ENCODE measurements at places on chromosomes 3 and 15.

GRCh38 chr15:65981837-65982626 is 112.7 kb downstream of the RAB11A start:
- DNase-seq = no peak

DNA sequence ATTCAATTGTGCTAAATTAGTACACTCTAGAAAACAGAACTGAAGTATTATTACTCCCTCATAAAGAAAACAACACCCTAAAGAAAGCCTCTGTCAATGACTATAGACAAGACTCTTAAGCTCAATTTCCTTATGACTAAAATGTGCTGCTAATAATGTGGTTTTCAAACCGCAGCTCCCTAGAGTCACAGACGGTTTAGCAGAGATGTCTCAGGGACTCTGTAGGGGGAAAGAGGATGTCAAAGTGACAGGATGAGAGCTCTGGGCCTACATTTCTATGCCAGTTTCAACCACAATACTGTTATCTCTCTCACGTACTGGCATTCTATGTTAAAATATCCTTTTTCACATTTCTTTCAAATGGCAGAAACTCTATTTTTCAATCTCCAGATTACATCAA is 37.6 kb upstream of the WDR49 start:
- no peak for DNase-seq

GRCh38 chr3:108227131-108227530 is 4.9 kb upstream of the IFT57 start:
- no peak for DNase-seq

- no peak for DNase-seq
Measured at GRCh38 chr3:157388976-157389375, 47.7 kb upstream of the PTX3 start.

- no peak for DNase-seq
Measured at GRCh38 chr3:107414325-107414964, 37.2 kb downstream of the CCDC54 start.

DNA sequence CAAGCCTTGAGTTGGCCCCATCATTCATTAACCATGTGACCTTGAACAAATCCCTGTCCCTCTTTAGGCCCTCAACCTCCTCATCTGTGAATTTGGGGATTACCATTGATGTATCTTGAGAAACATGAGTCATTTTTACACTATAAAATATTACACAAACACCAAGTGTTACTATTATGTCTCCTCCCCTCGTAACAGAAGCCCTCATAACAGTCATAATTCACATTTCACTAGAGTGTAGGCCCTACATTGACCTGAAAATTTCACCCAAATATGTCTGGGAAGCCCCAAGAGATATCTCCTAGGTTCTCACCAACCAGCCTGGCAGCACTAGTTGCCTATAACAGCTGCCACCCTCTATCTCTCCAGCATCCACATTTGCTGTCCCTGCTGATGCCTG is 15.8 kb upstream of the SLC6A1 start:
- DNase-seq = no peak

- peak; percentile 56 for DNase-seq
Measured at GRCh38 chr3:73448761-73449301, 175.9 kb downstream of the PDZRN3 start.

DNA sequence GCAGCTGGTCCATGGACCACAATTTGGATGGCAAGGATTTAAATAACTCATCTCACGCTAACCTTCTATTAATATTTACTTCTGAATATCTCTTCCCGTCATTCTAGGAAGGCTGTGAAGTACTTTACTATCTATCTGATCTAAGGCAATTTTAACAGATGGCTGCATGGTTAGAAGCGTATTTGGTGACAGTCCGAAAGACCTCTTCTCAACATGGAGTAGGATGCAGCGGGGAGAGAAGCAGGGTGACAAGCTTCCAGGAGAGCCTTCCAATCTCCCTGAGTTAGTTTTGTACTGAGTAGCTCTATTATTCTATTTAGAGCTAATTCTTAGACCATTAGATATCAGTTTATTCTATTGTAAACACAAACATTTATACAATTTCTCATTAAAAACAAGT is 309.4 kb downstream of the PLCL2 start:
- DNase-seq = no peak

- peak; percentile 69 for DNase-seq
Measured at GRCh38 chr15:67117370-67117769, 52.0 kb downstream of the SMAD3 start.

GRCh38 chr3:153144779-153145178 is 17.2 kb upstream of the RAP2B start:
- DNase-seq = no peak

- DNase-seq = no peak
Measured at GRCh38 chr3:29412110-29412509, 131.2 kb downstream of the RBMS3 start.

GRCh38 chr3:63333815-63334214 is 55.7 kb downstream of the SYNPR start:
- no peak for DNase-seq

GRCh38 chr15:92921215-92922131 is 21.3 kb downstream of the CHD2 start:
- DNase-seq = peak; percentile 52

DNA sequence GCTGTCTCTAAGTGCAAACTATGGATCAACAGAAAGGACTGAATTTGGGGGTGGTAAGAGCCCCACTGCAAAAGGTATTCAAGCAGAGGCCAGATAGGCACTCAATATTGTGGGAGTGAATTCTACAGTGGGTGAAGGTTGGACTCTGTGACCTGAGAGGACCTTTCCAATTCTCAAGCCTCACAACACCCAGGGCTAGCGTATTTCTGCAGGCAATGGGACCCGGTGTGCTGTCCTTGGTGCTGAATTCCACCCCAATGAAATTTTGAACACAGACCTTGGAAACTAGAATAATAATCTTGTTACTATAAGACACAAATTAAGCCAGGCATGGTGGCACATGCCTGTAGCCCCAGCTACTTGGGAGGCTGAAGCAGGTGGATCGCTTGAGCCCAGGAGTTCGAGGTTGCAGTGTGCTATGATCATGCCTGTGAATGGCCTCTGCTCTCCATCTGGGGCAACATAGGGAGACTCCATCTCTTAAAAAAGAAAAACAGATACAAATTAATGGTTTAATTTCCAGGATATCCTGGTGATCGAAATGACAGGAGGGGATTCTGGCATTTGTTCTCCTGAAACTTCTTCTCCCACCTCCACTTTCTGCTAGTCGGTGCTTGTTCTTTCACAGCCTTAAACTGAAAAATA is 135.4 kb downstream of the RAB11A start:
- peak; percentile 14 for DNase-seq

DNA sequence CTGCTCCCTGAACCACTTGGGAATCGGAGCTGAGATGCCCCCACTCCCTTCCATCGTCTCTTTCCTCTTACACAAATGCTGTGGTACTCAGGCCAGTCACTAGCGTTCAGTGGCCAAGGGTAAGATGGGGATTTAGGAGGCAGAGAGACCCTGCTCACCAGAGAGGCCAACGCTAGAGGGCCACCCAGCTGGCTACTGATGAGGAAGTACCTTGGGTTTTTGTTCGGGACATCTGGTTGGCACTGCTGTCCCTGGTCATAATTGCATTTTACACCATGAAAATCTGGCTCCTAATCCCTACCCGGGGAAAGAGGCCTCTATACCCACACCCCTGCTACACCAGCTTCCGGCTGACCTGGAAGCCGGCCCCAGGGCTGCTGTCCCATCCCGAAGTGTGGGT is 7.7 kb downstream of the MAP6D1 start:
- no peak for DNase-seq

GRCh38 chr15:52710050-52710707 is 31.0 kb upstream of the ATOSA start:
- DNase-seq = no peak

GRCh38 chr15:73426323-73426994 is 16.5 kb upstream of the REC114 start:
- peak; percentile 3 for DNase-seq

DNA sequence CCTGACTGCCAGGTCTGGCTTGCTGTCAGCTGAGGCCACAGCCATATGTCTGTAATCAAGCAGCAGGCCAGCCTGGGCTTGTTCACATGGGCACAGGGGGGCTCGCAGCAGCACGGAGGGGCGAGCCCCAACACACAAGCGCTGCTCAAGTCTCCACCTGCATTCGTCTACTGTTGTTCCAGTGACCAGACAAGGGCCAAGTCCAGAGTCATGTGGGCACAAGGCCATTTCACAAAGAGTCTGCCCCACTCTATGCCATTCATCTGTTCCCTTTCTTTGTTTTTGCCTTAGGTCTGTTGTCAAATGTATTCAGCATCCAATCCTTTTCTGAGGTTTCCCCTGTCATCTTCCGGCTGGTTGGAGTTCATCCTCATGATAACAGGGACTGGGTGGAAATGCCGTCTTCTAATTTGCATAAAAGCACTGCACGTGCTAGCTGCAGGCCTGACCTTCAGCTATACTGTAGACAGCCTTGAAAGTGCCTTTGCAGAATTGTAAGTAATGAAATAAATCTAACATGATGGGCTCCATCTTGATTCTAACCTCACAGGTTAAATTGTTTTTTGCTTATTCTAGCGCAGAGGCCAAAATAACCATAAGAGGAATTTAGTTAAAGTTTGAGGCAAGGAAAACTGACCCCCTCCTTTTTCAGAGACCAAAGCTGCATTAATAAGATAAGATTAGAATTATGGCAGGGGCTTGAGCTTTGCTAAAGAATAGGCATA is 28.6 kb upstream of the KBTBD12 start:
- no peak for DNase-seq

DNA sequence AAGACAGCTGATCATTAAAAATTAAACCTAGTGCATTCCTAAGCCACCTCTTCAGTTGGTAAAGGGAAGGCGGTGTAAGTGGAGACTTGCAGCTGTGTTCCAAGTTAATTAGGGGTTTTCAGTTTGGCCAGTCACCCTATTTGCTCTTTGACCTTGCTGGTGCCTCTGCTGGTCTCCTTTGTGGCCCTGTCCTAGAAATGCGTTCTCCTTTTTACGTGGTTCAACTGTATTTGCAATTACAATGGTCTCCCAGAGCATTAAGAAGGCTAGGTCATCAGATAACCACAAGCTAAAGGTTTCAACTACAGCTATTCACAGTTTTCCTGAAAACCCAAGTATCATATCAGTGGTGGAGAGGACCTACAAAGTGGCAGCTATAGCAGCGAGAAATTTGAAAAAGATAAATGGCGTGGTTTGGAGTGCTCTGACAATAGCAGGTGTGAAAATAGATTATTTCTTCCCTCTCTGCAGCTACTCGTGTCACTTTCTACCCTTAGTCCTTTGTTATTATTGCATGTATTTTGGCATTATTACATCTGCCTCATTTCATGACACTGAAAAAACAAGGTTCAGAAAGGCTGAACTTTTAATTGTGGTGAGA is 203.5 kb upstream of the TBC1D5 start:
- no peak for DNase-seq

GRCh38 chr15:75659141-75659771 is 11.5 kb downstream of the SNX33 start:
- no peak for DNase-seq

DNA sequence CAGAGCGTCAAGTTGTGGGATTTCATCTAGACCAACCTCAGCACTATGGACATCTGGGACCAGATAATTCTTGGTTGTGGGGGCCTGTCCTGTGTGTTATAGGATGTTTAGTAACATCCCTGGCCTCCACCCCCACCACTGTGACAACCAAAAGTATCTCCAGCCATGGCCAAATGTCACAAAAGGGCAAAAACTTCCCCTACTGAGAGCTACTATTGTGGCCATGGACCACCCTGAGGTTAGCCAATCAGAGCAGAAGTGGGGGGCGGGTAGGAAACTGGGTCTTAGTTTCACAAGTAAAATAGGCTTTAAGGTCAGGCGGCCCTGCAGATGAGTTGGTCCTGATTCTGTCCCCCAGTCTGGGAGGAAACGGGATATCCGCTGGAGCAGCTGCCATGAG is 25.4 kb downstream of the KIF7 start:
- no peak for DNase-seq

DNA sequence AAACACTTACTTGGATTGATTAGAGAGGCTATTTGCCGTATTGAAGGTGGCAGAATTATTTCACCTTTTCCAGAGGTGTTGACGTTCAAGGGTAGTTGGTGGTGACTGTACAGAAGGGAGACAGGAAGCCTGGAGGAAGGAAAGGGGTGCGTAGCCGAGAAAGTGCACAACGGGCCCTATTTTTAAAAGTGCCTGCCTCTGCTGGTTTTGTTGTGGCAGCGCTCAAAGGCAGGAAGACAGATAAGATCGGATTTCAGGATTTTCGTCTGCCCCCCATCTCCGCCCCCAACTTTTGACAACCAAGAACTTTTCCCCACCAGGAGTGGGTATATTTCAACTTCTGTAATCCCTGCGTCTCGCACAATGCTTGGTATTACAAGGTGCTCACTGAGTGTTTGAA is 38.5 kb downstream of the SMAD3 start:
- DNase-seq = no peak

- peak; percentile 87 for DNase-seq
Measured at GRCh38 chr15:90862964-90863778, 5.2 kb upstream of the FURIN start.

GRCh38 chr15:63244399-63244798 is 33.0 kb upstream of the APH1B start:
- no peak for DNase-seq

GRCh38 chr3:20096135-20096685 is 56.0 kb downstream of the KAT2B start:
- DNase-seq = no peak

- no peak for DNase-seq
Measured at GRCh38 chr15:84604826-84605553, 4.2 kb downstream of the ZSCAN2 start.

DNA sequence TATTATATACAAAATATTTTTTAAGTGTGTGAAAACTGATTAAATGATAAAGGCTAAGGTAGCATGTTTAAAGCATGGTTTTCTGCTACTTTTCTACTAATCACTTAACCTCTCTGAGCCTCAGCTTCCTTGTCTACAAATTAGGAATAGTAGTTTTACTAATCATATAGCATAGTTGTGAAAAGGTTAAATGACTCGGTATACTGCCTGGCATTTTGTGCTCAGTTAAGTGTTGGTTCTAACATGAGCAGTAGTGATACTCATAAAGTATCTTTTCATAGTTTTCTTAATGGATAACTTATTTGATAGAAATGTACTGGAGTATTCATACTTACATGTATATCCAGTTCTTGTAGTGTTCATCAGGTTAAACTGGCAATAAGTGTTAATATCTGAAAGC is 13.6 kb downstream of the RASA2 start:
- DNase-seq = no peak

Measured in suppressor macrophage treated with lipopolysaccharide for 4 hours (primary cell).